Activated CD4-positive, alpha-beta T cell treated with anti-CD3 and anti-CD28 coated beads, Interleukin-2, Interleukin-6, amounts not matched to agents 100 ng/mL and 50 ng/mL, durations not matched to agents 16 hours and 8 hours (primary cell): ENCODE measurements at places on chromosomes 1 and 21.

GRCh38 chr1:51734896-51735745, 118.2 kb downstream of the OSBPL9 start:
- no peak for DNase-seq

GRCh38 chr1:164725401-164725800, 166.4 kb downstream of the PBX1 start:
- DNase-seq: no peak

DNA sequence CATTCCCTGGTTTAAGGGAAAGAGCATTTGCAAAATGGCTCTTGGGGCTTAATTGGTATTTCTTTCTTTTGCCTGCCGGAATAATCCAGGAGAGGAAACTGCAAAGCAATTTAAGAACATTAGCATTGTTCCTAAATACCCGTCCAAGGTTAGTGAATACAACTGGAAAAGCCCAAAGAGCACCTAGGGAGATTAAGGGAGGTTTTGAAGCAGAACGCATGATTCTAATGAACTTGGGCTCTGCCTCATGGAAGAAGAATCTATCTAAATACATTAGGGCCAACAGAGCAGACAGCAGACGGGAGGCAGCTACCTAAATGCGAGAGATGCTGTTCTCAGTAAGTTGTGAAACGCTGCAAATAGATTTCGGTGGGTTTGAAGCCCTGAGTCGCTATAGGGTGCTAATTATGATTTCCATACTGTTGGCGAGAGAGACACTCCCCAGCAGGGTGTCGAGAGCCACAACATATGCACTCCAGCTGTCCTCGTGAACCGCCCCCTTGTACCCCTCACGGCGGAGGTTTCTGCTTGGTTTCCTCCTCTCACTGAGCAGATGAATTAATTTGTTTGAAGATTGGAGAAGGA, 326.7 kb upstream of the CAMK1G start:
- no peak for DNase-seq

DNA sequence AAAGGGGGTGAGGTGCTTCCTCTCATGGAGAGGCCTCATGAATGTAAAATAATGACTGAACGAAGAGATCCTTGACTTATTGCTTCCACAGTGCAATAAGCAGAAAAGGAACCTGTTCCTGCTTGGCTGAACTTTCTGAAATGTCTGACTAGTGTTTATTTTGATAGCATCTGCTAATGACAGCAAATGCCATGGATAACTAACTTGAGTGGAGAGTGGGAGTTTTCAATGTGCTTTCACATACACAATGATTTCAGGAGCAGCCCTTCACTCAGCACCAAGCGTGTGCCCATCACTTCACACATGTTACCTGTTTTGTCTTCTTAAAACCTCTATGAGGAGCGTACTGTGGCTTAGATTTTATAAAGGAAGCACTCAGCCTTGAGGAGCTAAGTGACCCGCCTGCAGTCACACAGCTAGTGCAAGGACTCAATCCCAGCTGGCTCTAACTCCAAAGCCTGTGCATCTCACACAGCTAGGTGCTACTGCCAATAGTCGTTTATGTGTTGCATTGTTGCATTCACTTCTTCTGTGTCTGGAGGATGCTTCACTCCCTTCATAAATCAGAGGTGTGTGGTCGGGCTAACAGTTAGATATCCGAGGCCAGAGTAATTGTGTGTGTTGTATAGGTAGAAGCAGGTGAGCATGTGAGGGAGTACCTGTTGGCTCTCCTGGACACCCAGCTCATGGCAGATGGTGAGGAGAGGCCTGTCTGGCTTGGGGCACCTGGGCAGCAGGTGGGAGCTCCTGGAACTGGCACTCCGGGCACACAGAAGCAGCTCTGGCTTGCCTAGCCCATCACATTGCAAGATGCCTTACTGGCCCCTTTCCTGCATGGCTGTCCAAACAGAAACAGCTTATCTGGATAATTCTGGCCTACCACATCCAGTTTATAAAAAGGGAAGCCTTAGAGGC, 12.8 kb downstream of the CASQ2 start:
- DNase-seq: no peak

- no peak for DNase-seq
Observed at GRCh38 chr21:46286648-46287002, 483 bp downstream of the YBEY start.

- peak; percentile 6 for DNase-seq
Observed at GRCh38 chr1:97144527-97144926, 422.9 kb downstream of the PTBP2 start.

GRCh38 chr1:35454616-35455015, 102.6 kb downstream of the KIAA0319L start:
- DNase-seq: peak; percentile 46

GRCh38 chr1:26946270-26946669, 14.0 kb downstream of the KDF1 start:
- no peak for DNase-seq

DNA sequence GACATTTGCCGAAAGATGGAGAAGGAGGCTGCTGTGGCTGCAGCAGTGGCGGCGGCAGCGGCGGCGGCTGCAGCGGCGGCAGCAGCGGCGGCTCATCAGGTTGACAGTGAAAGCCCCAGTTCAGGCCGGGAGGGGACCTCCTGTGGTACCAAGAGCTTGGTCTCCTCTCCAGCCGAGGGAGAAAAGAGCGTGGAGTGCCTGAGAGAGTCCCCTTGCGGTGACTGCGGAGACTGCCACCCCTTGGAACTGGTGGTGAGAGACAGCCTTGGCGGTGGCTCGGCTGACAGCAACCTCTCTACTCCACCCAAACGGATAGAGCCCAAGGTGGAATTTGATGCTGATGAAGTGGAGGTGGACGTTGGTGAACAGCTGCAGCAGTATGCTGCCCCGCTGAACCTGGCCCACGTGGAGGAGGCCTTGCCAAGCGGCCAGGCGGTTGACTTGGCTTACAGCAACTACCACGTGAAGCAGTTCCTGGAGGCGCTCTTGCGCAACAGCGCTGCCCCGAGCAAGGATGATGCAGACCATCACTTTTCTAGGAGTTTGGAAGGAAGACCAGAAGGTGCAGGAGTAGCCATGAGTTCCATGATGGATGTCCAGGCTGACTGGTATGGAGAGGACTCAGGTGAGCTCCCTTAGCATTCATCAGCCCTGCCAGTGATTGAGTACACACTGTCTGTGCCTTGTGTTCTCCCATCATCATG, 6.3 kb downstream of the ZBTB8B start:
- DNase-seq: peak; percentile 33

GRCh38 chr1:117846674-117847425, 82.6 kb downstream of the GDAP2 start:
- no peak for DNase-seq

- DNase-seq: no peak
Observed at GRCh38 chr1:207002724-207003146, 29.8 kb downstream of the C1orf116 start.

DNA sequence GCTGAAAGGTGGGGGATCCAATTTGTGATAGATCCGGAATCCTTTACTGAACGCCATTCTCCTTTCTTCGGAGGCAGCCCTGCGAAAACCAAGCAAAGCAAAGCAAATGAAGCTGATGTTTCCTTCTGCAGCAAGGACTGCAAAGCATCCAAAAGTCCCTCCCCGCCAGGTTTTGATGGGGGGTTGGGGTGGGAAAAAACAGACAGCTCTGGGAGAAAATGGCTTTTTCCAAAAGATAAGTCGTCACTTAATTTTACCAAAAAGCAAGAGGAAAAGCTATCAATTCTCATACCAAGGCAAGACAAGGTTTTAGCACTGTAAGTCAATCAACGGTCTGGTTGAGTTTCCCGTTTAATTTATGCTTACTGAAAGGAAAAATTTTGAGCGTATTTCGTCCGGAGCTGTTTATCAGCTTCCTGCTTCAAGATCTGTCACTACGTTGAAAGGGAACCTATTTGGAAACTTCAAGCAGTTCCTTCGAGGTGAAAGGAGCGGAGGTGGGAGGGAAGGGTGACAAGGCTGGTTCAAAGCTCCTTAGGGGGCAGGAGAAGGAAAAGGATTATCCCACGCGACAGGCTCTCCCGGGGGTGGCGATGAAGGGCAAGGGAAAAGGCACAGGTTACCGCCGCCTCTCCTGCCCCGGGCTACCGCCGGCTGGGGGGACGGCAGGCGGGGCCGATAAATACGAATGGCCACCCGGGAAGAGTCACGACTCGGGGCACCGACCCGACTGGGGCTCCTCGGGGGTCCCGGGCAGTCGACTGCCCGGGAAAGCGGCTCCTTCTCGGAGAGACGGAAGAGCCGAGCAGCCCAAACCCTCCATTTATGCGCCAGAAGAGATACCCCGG, 750 bp downstream of the SYNJ1 start:
- peak; percentile 22 for DNase-seq

DNA sequence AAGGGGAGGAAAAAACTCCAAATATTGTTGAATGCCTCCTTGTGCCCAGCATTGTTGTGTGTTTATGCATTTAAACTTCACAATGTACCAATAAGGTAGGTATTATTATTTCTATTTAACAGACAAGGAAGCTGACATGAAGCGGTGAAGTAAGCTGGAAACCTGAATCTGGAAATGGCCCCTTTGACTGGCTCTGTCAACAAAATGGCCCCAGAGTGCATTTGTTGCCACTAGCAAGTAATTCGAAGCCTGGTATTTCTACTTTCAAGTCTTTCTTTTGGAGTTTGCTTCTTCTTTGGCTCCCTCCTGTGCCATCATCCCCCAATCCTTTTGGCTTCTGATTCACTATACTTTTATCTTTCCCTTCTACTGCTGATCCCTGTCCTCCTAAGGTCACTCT, 23.1 kb downstream of the CRYZL1 start:
- no peak for DNase-seq

- peak; percentile 15 for DNase-seq
Observed at GRCh38 chr1:13570924-13571323, 12.7 kb upstream of the PDPN start.

- DNase-seq: peak; percentile 84
Observed at GRCh38 chr1:230867903-230868735, at the start of gene C1orf198. TSS of gene C1orf198 (minus strand) at chr1:230868521. CDS start at chr1:230868512, 9 bp downstream.

DNA sequence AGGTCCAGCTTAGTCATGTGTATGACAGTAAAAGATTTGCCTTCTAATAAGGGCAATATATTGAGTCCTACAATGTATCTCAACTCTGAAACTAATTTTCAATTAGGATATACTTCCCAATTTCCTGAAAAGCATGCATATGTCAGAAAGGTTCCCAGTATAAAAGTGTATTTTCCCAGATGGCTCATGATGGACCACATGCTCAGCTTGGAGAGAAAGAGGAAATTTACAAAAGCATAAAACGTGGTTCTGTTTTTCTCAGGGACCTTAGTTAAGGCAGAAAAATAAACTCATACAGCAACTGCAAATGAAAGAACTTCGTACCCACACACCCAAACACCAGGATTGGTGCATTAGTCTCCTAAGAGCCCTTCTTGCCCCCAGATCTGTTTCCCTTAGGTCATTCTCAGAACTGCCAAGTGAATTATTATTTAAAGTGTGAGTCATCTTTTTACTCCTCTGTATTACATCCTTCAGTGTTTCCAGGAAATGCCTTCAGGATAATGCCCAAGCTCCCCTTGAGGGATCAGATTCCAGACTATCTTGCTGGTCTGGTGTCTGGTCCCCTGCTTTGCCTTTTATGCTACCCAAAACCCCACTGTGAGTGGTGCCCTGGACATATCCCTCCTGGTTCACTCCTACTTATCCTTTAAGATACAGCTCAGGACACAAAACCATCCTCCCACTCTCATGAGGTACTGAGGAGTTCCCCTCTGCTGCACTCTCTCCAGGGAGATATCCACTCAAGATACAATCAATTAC, 57.4 kb downstream of the SSX2IP start:
- DNase-seq: peak; percentile 5
